Tibial nerve (tissue), 4 donors: ENCODE measurements at places on chromosomes 5 and 9.

DNA sequence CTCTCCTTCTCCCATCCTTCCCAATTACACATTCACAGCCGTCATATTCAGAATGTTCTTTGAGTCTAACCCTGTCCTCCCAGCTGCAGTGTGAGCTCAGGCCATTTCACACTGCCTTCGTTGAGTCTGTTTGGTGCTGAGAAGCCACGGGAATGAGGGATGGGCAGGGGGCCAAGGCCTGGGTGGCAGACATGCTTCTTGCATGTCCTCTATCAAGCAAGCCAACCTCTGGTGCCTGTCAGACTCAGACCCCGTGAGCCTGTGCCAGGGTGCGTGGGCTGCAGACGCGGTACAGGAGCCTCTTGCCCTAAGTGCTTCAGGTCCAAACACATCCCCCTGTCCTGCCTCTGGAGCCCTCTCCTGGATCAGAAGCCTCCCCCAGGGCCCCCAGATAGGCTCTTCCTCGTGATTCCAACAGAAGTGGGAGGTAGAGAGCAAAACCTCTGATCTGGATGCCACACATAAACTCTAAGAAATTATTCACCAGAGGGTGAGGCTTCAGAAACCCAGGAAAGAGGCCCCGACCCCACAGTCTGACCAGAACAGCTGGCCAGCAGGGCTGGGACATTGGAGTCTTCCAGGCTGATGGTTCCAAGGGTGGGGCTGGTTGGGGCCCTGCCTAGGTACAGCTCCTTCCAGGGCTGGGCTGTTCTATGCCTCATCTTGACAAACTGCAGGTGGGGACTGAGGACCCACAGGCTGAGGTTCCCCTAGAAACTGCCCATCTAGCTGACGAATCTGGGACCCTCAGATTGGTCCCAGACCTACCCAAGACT, 46.7 kb upstream of the CDKN2AIPNL start:
- no peaks in the 10 kb centered on the region for H3K4me1 ChIP-seq
- no peaks in the 10 kb centered on the region for H3K36me3 ChIP-seq
- no peaks in the 10 kb centered on the region for H3K27me3 ChIP-seq
- H3K27ac ChIP-seq = peak overlapping the region; percentile 24
- peak; percentile 25 for DNase-seq
- H3K4me3 ChIP-seq = no peak overlapping the region

- no peaks in the 10 kb centered on the region for H3K36me3 ChIP-seq
- no peak overlapping the region for H3K27ac ChIP-seq
- no peaks in the 10 kb centered on the region for H3K4me1 ChIP-seq
- H3K4me3 ChIP-seq = no peak overlapping the region
Measured at GRCh38 chr9:26058111-26058895, 380.1 kb upstream of the TUSC1 start.

- no peaks in the 10 kb centered on the region for H3K27me3 ChIP-seq
- DNase-seq = peak; percentile 77
- H3K36me3 ChIP-seq = peaks cover 17% of the 10 kb centered on the region
Measured at GRCh38 chr9:113593682-113594281, 130.3 kb downstream of the RGS3 start.

DNA sequence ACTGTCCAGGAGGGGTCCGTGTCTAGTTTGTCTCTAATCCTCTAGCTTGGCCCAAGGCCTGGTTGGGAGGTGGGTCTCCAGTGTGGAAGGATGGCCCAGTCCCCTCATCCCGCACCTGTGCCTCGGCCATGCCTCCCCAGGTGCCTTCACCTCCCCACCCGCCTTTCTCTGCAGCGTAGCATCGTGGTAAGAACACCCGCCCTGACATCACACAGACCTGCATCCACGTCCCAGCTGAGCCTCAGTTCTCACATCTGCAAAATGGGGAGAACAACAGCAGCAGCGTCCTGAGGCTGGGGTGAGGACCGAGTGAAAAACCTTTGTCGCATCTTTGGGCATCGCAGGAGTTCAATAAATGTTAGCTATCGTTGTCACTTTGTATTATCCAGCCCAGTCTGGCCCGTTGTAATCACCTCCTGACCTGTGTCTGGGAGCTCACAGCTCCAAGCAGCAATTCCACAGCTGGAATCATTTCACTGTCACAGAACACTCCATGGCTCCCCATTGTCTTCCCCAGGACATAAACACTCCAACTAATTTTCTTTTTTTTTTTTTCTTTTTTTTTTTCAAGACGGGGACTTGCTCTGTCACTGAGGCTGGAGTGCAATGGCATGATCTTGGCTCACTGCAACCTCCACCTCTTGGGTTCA, 181.2 kb upstream of the IER5L start:
- no peak for DNase-seq
- H3K27me3 ChIP-seq = no peaks in the 10 kb centered on the region
- no peak overlapping the region for H3K4me3 ChIP-seq
- H3K4me1 ChIP-seq = no peaks in the 10 kb centered on the region

- H3K27me3 ChIP-seq = no peaks in the 10 kb centered on the region
- no peak overlapping the region for H3K27ac ChIP-seq
- DNase-seq = no peak
Measured at GRCh38 chr5:148641735-148642134, 12.6 kb downstream of the HTR4 start.
